HFFc6 (cell line): ENCODE measurements at places on chromosomes 6 and 20. TPM values are rescaled to one million over a fixed set of nuclear protein-coding genes. Genes with fewer than 3 reads are reported as not detected.

Gene CUL7
- 35.1 to 45.3 TPM (median 39.7 TPM) in 3 replicates for total RNA-seq

DNA sequence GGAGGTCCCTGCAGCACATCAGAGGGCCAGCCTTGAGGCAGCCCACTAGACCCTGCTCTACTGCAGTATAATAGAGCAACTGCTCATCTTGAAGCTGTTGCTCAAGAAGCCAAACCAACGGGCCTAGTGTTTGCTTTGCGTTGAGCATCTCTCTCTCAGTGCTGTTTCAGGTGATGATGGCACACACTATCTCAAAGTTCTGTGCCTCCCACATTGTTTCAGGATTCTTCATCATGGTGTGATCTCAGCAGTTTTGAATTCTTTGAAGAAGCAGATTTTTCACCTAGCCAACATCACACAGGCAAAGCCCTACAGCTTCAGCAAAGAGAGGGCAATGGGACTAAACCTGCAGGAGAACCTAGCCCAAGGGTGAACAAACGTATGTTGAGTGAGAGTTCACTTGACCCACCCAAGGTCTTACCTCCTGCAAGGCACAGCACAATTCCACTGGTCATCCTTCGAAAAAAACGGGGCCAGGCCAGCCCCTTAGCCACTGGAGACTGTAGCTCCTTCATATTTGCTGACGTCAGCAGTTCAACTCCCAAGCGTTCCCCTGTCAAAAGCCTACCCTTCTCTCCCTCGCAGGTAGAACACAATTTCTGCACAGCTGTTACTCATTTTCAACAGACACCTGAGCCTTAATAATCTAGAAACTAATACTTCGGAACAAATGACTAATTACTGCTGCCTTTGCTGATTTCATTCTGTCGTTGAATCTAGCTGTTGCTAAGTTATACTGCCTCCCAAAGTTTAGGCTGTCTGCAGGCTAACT is 15.8 kb downstream of the MYB start:
- H3K27ac ChIP-seq, result no peak overlapping the region
- peaks cover 3% of the 10 kb centered on the region for H3K27me3 ChIP-seq
- no peaks in the 10 kb centered on the region for H3K4me1 ChIP-seq
- no peaks in the 10 kb centered on the region for H3K36me3 ChIP-seq
- no peak for DNase-seq

Gene MDFI
- 0.38 TPM in 1 of 3 replicates, not detected in the others for total RNA-seq

GRCh38 chr6:139398658-139399057 is 24.2 kb upstream of the CITED2 start:
- peaks cover 29% of the 10 kb centered on the region for H3K4me1 ChIP-seq
- H3K27ac ChIP-seq, result no peak overlapping the region
- DNase-seq, result no peak
- no peak overlapping the region for H3K4me3 ChIP-seq

Gene ZNF391
- total RNA-seq, result 0.52 to 1.3 TPM (median 0.71 TPM) in 3 replicates

GRCh38 chr6:35417979-35418661 is 34.0 kb upstream of the FANCE start:
- H3K4me3 ChIP-seq, result no peak overlapping the region
- peaks cover under 1% of the 10 kb centered on the region for H3K27me3 ChIP-seq
- peaks cover 11% of the 10 kb centered on the region; the same call in 1 of the 2 replicates for H3K36me3 ChIP-seq
- peak overlapping the region; percentile 67 for H3K27ac ChIP-seq
- DNase-seq, result no peak

DNA sequence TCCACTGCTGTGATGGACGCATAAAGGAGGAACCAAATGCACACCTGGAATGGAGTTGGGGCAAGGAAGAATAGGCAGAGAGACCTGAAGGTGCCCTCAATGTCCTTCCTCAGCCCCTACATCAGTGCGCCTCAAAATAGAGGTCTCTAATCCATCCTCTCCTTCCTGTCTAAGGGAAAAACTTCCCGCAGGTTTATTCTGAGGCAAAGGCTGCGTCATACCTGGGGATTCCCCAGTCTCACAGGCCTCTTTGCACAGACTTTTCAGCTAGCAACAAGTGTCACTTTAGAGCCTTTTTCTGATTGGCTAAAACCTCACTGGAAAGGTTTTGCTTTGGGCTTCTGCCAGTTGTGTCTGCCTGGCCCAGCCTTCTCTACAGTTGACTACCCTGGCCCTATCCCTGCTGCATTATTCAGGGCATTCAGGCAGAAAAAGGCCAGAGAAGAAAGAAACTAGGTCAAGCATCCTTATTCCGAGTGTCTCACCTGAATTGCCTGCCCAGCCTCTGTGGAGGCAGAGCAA is 1.8 kb upstream of the HLA-DQB1 start:
- peaks cover 20% of the 10 kb centered on the region; the same call in 1 of the 2 replicates for H3K27me3 ChIP-seq
- no peaks in the 10 kb centered on the region for H3K4me1 ChIP-seq
- H3K4me3 ChIP-seq, result no peak overlapping the region
- peak; percentile 3 for DNase-seq

GRCh38 chr20:29497261-29497671 is 1760.2 kb upstream of the DEFB115 start:
- H3K4me1 ChIP-seq, result no peaks in the 10 kb centered on the region
- H3K27ac ChIP-seq, result no peak overlapping the region
- DNase-seq, result no peak
- no peaks in the 10 kb centered on the region for H3K27me3 ChIP-seq
- H3K36me3 ChIP-seq, result no peaks in the 10 kb centered on the region
- H3K4me3 ChIP-seq, result no peak overlapping the region

DNA sequence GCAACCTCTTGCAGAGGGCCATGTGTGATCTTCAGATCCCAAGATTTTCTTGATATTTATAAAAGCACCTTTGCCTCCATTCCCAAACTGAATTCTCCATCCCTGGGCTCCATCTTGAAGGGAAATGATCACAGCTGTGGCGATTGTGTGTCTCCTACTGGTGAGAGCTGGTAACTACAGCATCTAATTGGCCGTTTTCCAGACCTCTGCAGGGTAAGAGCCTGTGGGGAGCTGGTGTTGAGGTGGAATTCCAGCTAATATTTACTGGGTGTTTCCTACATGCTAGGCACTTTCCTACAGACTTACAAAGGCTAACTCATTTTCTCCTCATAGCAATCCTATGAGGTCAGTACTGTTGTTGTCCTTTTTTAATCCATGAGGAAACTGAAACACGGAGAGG is 59.2 kb upstream of the FNDC1 start:
- H3K27ac ChIP-seq, result no peak overlapping the region
- peak; percentile 63 for DNase-seq
- peaks cover 9% of the 10 kb centered on the region for H3K4me1 ChIP-seq
- H3K27me3 ChIP-seq, result peaks cover 10% of the 10 kb centered on the region
- H3K4me3 ChIP-seq, result no peak overlapping the region
- H3K36me3 ChIP-seq, result no peaks in the 10 kb centered on the region

Gene IRAK1BP1
- total RNA-seq, result 1.7 to 2.2 TPM (median 1.8 TPM) in 3 replicates

DNA sequence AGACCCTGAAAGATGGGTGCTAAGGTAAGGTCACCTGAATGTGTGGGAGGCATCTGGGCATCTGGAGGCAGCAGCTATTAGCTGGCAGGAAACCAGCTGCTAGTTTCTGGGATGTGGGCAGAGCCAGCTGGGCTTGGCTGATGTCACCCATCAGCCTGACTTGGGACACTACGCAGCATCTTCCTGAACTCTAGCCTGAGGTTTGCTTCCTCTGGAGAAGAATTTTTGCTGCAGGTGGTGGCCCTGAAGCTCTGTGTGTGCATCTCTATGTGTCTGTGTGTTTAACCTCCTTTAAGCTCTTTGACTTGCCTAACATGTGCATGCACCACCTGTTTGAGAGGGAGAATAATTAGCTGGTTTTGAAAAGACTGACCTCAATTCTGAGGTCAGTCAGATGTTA is 465.1 kb upstream of the CHD6 start:
- no peak overlapping the region for H3K27ac ChIP-seq
- H3K36me3 ChIP-seq, result peaks cover 8% of the 10 kb centered on the region; the same call in 1 of the 2 replicates

GRCh38 chr6:108762394-108762793 is 85.8 kb upstream of the ARMC2 start:
- no peak overlapping the region for H3K4me3 ChIP-seq
- DNase-seq, result no peak
- peaks cover 9% of the 10 kb centered on the region; the same call in 1 of the 2 replicates for H3K4me1 ChIP-seq
- H3K27ac ChIP-seq, result no peak overlapping the region
- H3K27me3 ChIP-seq, result peaks cover 5% of the 10 kb centered on the region

DNA sequence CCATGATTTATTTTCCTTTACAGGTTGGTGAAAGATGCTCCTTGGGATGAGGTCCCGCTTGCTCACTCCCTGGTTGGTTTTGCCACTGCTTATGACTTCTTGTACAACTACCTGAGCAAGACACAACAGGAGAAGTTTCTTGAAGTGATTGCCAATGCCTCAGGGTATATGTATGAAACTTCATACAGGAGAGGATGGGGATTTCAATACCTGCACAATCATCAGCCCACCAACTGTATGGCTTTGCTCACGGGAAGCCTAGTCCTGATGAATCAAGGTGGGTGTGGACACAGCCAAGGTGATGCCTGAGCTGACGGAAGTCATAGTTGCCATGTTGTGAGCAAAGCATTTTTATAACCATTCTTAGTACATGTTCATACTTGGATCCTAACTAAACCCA is 34.6 kb upstream of the CALHM6 start:
- H3K27ac ChIP-seq, result no peak overlapping the region
- H3K4me3 ChIP-seq, result no peak overlapping the region
- H3K4me1 ChIP-seq, result peaks cover 31% of the 10 kb centered on the region
- DNase-seq, result no peak
- peaks cover 24% of the 10 kb centered on the region; the same call in 1 of the 2 replicates for H3K36me3 ChIP-seq

DNA sequence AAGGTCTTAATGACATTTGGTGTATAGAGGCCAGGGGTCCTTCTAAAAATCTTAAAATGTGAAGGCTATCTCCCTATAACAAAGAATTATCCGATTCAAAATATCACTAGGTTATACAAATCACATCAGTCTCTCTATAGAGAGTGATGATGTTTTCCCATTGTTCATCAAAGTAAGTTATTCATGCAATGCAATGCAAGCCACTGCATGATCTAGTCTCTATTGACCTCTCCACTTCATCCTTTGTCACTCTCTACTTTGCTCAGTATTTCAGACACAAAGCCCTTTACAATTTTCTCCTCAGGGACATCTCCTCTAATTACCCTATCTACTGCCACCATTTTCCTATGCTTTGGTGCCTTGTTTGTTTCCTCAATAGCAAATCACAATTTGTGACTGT is 628.0 kb downstream of the HTR1B start:
- H3K4me1 ChIP-seq, result no peaks in the 10 kb centered on the region
- no peak overlapping the region for H3K27ac ChIP-seq

Gene SMIM8
- 3.8 to 5.4 TPM (median 4.7 TPM) in 3 replicates for total RNA-seq

Gene AGPAT4
- total RNA-seq, result 1.6 and 3.0 TPM in 2 replicates

Gene FAM184A
- total RNA-seq, result 0.13 TPM in 1 of 3 replicates, not detected in the others

DNA sequence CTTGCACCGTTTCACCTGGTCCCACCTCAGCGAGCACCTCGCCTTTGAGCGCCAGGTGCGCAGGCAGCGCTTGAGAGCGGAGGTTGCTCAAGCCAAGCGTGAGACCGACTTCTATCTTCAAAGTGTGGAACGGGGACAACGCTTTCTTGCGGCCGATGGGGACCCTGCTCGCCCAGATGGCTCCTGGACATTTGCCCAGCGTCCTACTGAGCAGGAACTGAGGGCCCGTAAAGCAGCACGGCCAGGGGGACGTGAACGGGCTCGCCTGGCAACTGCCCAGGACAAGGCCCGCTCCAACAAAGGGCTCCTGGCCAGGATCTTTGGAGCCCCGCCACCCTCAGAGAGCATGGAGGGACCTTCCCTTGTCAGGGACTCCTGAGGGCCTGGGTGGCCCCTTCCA is 1.5 kb downstream of the ABT1 start:
- H3K36me3 ChIP-seq, result no peaks in the 10 kb centered on the region; the same call in 1 of the 2 replicates
- H3K4me3 ChIP-seq, result no peak overlapping the region
- no peak overlapping the region for H3K27ac ChIP-seq

DNA sequence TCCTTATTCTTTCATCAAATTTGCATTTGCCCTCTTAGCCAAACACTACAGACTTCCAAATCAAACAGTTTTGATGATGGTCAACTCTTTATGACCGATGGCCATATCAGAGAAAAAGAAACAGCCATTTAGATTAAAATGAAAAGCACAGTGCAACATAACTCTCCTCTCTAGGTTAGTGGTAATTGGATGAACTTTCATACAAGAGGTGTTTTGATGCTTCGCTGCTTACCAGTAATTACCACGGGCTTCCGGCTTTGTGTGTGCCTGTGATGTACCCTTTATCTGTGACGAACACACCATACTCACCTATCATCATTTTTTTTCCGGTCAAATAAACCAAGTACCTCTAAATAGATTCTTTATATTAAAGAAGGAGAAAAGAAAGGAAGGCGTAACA is 181.8 kb downstream of the FOXA2 start:
- no peak overlapping the region for H3K27ac ChIP-seq
- no peaks in the 10 kb centered on the region for H3K4me1 ChIP-seq
- no peak for DNase-seq
- no peak overlapping the region for H3K4me3 ChIP-seq
- no peaks in the 10 kb centered on the region for H3K36me3 ChIP-seq

- no peak overlapping the region for H3K4me3 ChIP-seq
- peaks cover 12% of the 10 kb centered on the region for H3K4me1 ChIP-seq
- H3K27ac ChIP-seq, result no peak overlapping the region
- no peak for DNase-seq
- H3K36me3 ChIP-seq, result no peaks in the 10 kb centered on the region
These were observed 86.8 kb upstream of the SHLD1 start for GRCh38 chr20:5663396-5663795.

DNA sequence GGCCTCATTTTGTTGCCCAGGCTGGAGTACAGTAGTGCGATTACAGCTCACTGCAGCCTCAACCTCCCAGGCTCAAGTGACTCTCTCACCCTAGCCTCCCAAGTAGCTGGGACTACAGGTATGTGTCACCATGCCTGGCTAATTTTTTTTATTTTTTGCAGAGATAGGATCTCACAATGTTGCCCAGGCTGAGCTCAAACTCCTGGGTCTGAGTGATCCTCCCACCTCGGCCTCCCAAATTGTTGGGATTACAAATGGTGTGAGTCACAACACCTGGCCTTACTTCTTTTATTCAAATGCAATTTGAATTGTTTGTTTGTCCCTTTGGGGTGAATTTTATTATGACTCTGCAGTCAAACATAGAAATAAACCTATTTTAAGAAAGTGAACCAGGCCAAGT is 131.7 kb upstream of the SLC22A16 start:
- no peak for DNase-seq
- no peak overlapping the region for H3K4me3 ChIP-seq
- H3K36me3 ChIP-seq, result no peaks in the 10 kb centered on the region
- no peaks in the 10 kb centered on the region for H3K4me1 ChIP-seq
- no peaks in the 10 kb centered on the region for H3K27me3 ChIP-seq

- peak; percentile 82 for DNase-seq
- H3K36me3 ChIP-seq, result peaks cover 22% of the 10 kb centered on the region
- peaks cover 86% of the 10 kb centered on the region for H3K4me1 ChIP-seq
- no peaks in the 10 kb centered on the region; the same call in 1 of the 2 replicates for H3K27me3 ChIP-seq
- peak overlapping the region; percentile 80 for H3K4me3 ChIP-seq
These were observed 480.9 kb upstream of the MARCKS start for GRCh38 chr6:113375950-113376846.

- peaks cover 14% of the 10 kb centered on the region for H3K4me1 ChIP-seq
- no peak overlapping the region for H3K27ac ChIP-seq
- DNase-seq, result no peak
- H3K4me3 ChIP-seq, result no peak overlapping the region
These were observed 79.5 kb downstream of the SESN1 start for GRCh38 chr6:109015176-109015575.

DNA sequence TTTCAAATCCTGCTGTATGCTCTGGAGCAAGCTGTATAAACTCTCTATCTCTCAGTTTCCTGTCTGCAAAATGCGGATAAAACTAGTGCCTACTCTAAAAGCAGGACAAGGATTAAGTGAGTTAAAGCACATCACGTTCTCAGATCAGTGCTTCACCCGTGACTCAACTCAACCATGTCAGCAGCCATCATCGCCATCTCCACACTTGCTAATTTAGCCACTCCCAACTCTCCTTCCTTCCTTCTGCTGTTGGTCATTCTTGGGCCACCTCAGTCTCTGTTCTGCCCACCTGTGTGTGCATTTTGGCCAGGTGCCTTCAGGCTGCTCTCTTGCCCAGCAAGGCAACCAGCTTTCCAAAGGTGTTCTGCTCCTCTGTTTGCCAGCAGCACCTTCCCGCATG is 260.0 kb upstream of the CDYL start:
- H3K36me3 ChIP-seq, result peaks cover 7% of the 10 kb centered on the region; the same call in 1 of the 2 replicates
- H3K27me3 ChIP-seq, result peaks cover 6% of the 10 kb centered on the region
- no peak overlapping the region for H3K4me3 ChIP-seq
- DNase-seq, result no peak
- peaks cover 21% of the 10 kb centered on the region for H3K4me1 ChIP-seq
